ENCODE measurements at places on chromosomes 5 and 9.

DNA sequence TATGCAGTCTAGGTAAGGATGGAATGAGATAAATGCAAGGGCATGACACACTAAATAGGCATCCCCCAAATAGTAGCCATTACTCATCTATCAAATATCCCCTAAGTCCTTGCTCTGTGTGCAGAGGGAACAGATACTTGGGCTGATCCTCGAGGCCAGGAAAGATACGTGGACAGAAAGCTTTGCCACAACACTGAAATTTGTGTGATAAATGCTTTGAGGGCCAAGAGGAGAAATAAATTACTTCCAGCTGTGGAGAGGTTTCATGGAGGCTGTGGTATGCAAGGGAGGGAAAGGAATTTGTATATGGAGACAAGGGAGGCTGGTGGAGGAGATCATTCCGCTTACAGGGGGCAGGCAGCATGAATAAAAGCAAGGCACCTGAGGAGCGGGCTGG is 18.5 kb downstream of the ATOX1 start:
- no peak for DNase-seq

DNA sequence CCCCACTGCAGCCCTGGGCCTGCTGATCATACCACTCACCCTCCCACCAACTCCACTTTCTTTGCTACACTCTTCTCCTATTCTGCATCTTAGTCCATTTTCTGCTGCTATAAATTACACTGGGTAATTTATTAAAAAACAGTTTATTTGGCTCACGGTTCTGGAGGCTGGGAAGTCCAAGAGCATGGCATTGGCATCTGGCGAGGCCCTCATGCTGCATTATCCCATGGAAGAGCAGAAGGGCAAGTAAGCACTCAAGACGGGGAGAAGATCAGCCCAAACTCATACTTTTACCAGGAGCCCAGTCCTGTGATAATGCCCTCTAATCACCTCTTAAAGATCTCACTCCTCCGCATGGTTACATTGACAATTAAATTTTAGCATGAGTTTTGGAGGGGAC is 9.4 kb downstream of the GLIPR2 start:
- DNase-seq, result no peak

GRCh38 chr9:107635803-107636174 is 146.2 kb upstream of the KLF4 start:
- DNase-seq, result peak; percentile 70

DNA sequence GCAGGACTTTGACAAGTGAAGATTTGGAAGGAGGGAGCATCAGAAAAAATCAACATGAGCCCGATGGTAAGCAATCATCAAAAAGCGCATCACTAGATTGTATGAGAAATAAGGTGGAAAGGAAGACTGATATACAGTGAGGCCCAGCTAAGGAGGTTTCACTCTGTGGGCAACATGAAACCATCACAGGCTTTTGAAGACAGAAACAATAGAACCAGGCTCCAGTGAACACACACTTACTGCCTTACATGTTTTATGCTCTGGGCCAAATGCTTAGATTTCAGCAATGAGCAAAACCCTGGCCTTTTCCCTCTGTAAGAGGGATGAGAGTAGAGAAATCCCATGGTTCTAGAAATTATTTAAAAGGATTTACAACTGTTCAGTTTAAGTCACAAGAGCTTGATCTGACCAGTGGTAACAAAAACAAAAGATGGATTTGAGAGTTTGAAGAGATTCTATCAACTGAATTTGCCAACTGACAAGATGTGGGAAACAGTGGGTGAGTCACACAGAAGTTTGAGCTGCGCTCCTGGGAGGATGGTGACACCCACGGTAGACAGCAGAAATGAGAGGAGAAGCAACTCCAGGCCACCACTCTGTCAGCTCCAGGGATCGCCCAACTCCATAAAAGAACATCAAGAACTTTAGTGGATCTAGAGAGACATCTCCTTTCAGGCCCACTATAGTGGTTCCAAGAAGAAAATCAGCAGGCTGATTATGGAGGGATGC is 261.8 kb downstream of the MCTP1 start:
- DNase-seq, result peak; percentile 50

DNA sequence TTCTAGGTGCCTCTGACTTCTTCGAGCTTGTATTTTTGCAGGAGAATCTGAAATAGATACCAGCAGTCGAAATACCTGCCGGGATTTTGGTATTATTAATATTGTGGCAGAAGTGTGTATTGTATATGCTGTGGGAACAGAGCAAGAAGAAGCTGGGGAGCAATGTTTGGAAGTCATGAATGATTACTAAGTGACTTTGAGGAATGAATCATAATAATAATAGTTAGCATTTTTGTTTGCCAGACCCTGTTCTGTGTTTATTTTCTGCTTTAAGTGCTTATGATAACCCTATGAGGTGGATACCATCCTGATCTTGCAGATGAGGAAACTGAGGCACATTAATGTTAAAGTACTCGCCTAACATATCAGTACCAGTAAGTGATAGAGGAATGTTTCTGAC is 32.4 kb downstream of the RAB24 start:
- DNase-seq, result no peak

DNA sequence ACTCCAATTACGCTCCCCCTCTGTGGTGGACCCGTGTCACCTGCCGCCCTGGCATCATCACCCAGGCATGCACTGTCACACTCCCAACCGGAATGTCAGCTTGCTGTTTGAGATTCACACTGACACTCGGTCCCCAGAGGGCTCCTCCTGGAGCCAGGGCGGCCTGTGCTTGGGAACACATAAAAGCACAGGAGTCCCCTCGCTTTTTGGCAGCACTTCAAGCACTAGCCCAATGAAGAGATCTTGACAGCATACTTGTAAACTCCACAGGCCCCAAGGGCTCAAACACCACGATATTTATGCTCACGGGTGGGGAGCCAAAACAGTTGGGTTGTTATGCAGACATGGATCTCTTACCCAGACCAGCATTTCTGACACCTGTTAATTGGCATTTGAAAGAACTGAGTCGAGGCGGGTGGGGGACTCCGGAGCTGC is 90.8 kb upstream of the EGFLAM start:
- no peak for DNase-seq
